T-helper 1 cell (primary cell): ENCODE measurements at places on chromosomes 6 and 20.
A peak's percentile ranks its signal among the peaks of the same experiment; 100 is the strongest.

GRCh38 chr6:159110748-159111147, 58.5 kb upstream of the FNDC1 start:
- DNase-seq: no peak

GRCh38 chr6:40931931-40932330, 107.1 kb downstream of the UNC5CL start:
- no peak for DNase-seq

GRCh38 chr6:13811627-13812358, 2.6 kb downstream of the MCUR1 start:
- no peak for DNase-seq

DNA sequence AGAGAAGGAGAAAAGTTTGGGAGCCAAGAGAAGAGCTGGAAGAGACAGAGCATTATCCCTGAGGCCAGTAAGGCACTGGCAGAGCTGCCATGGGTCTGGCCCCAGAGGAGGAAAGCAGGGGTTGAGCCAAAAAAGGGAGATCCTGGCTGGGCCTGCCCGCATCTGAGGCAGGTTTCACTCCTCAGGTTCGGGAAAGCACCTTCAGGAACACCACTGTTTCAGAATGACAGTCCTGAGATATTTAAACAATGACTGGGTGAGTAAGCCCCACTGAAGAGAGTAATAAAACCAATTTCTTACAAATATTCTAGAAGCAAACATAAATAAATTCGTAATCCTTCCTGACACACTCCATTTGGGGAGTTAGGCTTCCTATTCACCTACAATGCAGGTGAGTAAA, 152.2 kb downstream of the BACH2 start:
- no peak for DNase-seq

GRCh38 chr6:84074988-84075781, 41.6 kb downstream of the MRAP2 start:
- no peak for DNase-seq

DNA sequence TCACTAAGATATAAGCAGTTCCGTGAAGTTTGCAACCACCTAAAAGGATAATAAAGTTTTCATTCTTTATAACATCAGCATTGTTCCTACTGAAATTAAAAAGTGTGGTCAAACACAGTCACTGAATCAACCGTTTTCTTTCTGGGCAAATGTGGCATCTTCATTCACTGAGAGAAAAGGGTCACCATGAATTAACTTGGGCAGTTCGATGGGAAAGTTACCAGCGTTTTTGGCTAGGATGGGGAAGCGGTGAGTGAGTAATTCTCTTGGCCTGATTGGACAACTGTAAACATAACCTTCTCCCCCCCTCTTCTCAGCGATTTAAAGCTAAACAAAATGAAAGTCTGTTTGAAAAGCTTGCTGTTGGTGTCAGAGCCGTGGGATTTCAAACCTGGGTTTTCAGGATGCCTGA, 181.8 kb downstream of the SASH1 start:
- no peak for DNase-seq

- DNase-seq: no peak
Observed at GRCh38 chr6:122568350-122568749, 41.9 kb upstream of the PKIB start.

- DNase-seq: no peak
Observed at GRCh38 chr6:128479991-128480390, 40.4 kb downstream of the PTPRK start.

GRCh38 chr20:62952373-62952967, at the start of gene SLC17A9:
Gene SLC17A9, plus strand, starts transcription at chr20:62952709. Its CDS starts 122 bp downstream, at chr20:62952831.
- DNase-seq: peak; percentile 55

DNA sequence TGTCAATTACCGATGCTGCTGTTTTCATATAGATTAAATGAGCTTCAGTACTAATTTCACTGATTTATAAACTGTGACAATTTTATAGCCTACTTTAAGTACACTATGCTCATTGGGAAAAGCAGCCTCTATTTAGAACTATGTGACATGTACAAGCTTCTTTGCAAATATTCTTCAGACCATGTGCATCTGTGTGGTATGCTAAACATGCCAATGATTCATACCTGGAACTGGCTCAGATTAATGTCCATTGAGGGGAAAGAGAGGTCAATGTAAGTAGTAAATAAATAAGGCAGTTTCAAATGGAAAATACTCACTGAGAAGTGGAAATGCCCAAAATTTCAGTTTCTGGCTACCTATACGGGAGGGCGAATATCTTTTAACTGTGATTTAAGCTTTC, 777.7 kb downstream of the C6orf118 start:
- DNase-seq: no peak

DNA sequence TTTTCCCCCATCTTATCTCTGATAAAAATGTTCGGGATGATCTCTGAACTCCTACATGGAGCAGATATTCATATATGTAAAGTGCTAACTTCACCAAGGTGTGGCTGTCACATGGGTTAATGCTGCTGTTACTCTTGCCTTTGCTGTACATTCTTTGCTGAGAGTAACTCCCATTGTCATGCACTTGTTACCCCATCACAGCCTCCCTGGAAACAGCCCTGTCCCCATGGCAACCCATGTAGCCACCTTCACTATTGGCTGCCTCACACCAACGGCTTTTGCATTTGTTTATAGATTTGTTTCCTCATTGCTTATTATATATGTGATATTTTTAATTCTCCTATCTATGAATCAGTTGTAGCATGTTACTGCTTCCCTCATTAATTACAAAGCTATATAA, 17.3 kb upstream of the IBTK start:
- no peak for DNase-seq

DNA sequence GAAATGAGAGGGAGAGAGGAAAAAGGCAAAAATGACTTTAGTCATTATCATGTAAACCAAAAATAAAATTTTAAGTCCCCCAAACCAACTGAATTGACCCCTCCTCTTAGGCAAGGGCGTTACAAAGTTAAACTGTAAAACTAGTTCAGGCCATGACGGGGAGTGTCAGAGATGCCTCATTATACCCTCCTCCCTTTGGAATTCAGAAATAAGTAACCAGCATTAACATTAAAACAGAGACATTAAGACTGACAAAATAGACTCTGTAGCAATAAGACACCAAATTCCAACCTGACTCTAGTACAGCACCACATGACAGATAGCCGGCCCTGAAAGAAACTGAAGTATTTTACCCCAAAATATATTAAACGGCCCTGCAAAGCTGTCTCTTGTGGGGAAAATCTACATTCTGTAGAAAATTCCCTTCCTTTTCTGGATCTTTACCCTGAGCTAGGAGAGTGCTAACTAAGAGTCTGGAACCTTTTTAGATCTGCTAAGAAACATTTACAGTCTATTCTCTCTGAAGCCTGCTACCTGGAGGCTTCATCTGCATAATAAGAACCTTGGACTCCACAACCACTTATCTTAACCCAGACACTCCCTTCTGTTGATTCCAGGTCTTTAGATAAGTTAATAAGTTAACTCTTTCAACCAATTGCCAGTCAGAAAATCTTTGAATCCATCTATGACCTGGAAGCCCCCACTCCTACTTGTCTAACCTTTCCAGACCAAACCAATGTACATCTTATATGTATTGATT, 150.7 kb downstream of the PKHD1 start:
- DNase-seq: no peak

DNA sequence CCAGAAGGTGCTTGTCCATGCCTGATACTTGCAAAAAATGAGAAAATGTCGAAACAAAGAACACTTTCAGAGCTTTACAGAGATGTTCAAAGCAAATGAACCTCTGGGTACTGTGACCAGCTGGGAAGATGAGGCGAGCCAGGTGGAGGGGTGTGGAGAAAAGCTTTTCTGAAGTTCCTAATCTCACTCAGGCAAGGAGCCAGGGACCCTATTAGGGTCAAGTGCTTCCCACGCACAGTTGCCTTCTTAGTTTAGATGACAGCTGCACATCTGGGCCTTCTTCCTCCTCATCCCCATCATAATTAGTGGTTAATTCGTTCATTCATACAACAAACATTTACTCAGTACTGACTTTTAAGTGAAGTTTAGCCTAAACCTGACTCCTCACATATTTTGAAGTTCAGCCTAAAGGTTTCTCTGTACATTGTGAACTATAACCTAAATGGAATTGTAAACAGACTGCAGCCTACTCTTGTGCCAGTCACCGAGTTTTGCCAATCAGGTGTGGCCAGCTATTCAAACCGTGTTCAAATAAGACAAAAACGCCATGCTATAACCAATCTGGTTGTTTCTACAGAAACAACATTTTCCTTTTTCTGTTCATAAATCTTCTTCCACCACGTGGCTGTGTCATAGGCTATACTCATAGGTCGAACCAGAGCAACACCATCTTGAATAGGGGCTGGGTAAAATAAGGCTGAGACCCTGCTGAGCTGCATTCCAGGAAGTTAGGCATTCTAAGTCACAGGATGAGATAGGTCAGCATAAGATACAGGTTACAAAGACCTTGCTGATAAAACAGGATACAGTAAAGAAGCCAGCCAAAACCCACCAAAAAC, 19.3 kb upstream of the AHCY start:
- no peak for DNase-seq

DNA sequence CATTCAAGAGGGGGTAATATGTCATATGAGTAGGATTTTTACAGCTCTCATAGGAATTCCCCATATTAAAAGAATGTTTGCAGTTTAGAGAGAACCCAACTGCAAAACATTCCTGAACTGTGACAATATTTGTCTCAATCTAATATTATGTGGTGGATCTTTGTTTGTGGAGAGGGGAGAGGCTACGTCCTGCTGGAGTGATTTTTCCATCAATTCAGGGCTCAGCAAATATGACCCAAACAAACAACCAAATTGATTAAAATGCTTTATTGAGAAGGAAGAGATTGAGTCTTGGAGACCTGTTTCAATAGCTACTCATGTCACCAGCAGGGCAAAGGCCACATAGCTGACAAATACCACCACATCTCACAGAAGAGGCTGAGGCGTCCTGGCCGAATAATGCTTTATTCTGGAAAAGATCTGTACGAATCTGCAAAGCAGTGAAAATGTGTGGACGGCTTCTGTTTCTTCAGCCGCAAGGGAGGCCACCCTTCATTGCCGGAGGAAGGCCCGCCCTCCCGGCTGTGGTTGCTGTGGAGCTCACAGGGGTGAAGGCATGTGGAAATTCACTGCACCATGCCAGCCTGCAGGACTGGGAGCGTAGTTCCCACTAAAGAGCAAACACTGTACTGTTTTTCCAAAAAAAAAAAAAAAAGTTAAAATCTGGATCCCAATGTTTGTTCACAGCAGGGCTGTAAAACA, 89.7 kb upstream of the QKI start:
- no peak for DNase-seq
